Endothelial cell (in vitro differentiated cells): ENCODE measurements at places on chromosomes 11 and 22.

GRCh38 chr22:45696227-45696626 is 24.6 kb downstream of the ATXN10 start:
- no peak for DNase-seq

- no peak for DNase-seq
Measured at GRCh38 chr11:57223601-57224000, 13.4 kb downstream of the APLNR start.

- no peak for DNase-seq
Measured at GRCh38 chr22:20196094-20196842, 45.4 kb upstream of the CCDC188 start.

- no peak for DNase-seq
Measured at GRCh38 chr11:5524756-5525155, 8.3 kb upstream of the UBQLNL start.

DNA sequence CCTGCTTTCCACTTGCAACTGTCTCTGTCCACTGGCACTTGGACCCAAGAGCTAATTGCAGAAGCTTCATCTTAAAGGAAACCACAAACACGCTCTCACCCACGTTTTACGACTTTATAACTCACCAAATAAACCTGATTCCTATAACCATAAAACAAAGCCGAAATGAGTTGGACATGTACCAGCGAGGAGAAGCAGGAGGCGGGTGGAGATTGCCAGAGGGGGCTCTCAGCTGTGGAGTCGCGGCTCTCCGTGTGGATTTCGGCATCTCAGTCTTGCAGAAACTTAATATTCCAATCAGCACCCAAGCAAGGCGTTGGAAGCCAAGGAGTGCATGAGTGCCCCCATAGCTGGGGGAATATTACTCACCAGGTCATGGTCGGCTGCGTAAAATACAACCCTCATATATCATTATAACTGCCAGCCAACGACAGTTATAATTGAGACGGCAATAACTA is 483.6 kb downstream of the MN1 start:
- no peak for DNase-seq

DNA sequence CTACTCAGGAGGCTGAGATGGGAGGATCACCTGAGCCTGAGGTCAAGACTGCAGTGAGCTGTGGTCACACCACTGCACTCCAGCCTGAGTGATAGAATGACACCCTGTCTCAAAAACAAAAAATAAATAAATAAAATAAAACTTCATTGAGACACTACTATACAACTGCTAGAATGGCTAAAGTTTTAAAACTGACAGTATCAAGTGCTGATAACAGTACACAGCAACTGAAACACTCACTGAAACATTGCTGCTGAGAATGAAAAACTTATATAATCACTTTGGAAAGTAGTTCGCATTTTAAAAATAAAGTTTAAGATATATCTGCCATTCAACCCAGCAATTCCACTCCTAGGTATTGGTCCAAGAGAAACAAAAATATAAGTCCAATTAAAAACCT is 100.7 kb downstream of the WNT11 start:
- no peak for DNase-seq

- DNase-seq, result no peak
Measured at GRCh38 chr11:70367071-70367470, 31.3 kb upstream of the CTTN start.

DNA sequence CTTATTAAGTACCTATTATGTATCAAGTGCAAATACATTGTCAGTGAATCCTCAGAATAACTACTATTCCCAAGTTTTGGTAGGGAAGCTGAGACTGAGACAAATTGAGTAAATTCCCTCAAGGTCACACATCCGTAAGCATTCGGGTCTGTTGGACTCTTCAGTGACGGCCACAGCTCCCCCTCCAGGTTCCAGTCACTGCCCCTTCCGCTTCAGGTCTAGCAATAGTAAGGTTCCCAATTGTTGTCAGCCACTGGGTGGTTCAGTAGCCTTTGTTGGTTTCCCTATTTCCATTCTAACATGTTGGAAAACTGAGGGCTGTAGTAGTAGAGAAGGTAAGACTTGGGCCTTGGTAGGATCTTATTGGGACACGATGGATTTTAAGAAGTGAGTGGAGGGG is 54.9 kb upstream of the TNRC6B start:
- no peak for DNase-seq

DNA sequence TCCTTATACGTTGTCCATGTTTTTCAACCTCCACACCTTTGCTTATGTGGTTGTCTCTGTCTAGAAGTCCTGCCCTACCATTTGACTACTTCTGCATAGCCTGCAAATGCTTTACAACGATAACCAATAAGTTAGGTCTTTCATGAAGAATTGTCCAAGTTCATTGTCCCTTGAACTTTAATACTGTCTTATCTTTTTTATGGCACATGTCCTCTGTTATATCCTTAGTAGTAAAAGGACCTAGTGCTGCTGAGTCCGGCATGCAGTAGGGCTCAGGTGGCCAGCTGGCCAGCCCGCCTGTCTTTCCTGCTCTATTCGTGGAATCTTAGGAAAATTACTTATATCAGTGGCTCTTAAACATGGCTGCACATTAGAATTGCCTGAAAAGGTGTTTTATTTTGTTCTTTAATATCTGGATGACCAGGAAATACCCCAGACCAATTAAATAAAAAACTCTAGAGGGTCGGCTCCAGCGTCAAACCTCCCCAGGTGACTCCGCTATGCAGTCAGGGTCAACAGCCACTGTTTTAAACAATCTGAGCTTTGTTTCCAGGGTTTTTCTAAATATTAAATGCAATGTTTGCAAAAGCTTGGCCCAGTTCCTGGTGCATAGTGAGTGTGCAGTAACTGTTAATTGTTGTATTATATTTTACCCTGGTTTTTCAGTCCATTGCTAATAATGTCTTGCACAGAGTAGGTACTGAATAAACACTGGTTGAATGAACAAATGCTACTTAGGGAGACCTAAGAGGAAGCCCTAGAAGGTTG is 64.6 kb upstream of the SESN3 start:
- DNase-seq, result no peak

GRCh38 chr22:31538815-31539214 is 42.5 kb downstream of the SFI1 start:
- no peak for DNase-seq

DNA sequence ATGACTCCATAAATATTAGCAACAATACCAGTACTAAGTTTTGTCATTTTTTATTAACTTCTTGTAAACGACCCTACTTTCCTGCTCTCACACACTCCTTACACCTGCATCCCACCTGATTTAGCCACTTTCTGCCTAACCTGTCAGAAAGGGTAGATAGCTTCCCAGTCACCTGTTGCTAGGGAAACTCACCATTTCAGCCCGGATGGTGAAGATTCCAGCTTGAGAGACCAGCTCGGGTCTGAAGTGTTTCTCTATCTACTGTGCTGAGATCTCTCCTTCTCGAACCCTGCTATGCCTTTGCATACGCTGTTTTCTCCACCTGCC is at the start of gene PARVG:
Gene PARVG, plus strand, starts transcription at position 220 of the 327 bp plus-strand sequence. CDS start 2,405 bp downstream, outside the sequence.
- no peak for DNase-seq

DNA sequence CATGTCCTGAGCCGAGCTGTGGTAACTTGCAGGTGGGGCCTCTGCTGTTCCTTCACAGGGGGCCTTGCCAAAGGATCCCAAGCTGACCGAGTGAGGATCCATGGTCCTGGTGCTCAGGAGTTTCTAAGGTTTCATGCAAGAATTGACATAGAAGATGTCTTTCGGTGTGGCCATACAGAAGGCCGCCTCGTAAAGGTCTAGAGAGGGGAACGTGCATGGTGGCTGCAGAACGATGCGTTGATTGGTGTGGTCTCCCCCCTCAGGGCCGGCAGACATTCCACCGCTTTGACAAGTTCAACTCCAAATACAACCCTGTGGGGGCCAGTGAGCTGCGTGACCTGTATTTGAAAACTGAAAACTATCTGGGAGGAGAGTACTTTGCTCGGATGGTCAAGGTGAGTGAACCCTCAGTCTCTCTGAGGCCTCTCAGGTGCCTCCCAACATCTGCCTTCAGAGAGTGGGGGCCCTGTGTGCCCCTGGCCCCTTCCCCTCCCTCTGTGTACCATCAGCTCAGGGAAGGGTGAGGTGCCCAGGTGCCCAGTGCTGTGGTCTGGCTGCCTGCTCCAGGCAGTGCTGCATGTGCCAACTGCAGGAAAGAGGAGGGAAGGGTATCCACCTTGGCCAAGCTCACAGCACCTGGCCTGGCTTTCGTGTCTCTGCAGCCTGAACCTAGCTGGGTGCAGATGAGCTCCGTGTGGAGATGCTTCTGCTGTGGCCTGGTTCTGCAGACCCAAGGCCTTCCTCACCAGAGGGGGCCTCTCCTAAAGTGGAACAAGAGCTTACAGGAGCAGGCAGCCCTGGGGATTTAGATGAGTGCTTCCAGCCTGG is 39.8 kb downstream of the AMPD3 start:
- DNase-seq, result no peak

DNA sequence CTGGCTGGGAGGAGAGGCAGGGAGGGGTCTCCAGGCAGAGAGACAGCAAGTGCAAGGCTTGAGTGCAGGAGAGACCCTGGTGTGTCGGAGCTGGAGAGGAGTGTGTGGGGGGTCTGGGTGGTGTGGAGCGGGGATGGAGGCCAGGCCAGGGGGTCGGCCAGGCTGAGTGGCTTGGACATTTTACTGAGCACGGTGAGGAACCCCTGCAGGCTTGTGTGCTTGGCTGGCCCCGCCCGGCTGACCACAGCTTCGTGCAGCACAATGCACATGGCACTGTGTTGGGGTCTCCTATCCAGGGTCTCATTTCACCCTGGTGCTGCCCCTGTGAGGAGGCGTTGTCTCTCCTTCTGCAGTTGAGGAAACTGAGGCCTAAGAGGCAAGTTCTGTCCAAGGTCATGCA is 5.6 kb downstream of the MYEOV start:
- no peak for DNase-seq

- DNase-seq, result no peak
Measured at GRCh38 chr22:46163557-46163888, 13.2 kb downstream of the PPARA start.

- no peak for DNase-seq
Measured at GRCh38 chr11:100825626-100826025, 138.5 kb downstream of the ARHGAP42 start.

DNA sequence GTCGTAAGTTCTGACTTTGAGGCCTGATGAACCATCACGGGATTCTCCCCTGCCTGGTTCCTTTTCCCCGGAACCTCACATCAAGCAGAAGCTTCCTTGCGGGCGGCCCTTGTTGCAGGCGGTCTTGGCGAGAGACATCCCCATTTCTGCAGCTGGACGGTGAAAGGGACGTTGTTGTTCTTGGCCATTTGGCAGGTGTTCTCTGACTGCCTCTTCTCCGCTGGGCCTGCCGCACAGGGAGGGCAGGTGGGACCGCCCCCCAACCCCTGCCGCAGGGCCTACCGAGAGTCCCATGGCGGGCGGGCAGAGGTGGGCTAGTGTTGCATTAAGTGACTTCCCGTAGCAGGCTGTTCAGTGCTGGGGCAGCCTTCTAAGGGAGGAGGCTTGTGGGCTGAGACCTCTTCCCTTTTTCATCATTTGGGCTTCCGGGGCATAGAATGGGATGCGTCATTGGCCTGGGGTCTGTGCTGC is 26.9 kb upstream of the GRAMD4 start:
- DNase-seq, result no peak

DNA sequence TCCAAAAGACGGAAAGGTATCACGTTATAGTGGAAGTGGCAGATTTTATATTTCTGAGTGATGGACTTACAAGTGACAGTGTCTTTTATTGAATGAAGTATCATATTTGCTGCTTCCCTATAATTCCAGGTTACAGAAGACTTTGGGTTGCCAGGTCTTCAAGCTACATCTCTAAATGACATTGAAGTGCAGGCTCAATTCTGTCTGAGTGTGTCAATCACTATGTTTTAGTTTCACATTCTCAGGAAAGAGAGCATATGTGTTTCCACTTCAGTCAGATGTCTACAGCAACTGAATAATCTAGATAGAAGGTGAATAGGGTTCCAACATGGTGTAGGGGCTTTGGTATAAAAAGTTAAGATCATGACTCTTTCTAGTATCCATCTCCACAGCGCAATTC is 492.7 kb upstream of the API5 start:
- DNase-seq, result no peak

DNA sequence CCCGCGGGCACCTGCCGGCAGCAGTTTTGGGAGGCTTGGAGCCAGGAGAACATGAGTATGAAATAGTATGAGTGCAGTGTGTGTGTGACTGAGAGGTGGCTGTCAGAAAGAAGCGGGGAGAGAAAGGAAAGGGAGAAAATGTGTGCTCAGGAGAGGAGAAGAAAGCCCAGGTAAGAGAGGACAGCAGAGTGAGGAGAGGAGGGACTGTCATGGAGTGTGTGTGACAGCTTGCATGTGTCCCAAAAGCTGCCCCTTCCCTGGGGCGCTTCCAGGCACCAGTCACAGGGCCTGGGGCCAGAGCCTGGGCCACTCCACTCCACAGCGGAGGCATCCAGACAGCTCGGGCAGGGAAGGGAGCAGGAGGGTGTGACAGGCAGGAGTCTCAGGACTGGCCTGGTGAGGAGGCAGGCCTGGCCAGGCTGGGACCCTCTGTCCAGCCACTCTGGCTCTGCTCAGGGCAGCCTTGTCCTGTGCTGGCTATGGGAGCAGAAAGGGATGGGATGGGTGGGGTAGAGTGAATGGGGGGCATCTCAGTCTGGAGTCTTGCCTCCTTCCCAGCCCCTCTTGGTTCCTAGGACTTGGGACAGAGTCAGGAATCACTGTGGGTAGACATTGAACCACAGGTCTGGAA is 949 bp downstream of the MMP11 start:
- no peak for DNase-seq

DNA sequence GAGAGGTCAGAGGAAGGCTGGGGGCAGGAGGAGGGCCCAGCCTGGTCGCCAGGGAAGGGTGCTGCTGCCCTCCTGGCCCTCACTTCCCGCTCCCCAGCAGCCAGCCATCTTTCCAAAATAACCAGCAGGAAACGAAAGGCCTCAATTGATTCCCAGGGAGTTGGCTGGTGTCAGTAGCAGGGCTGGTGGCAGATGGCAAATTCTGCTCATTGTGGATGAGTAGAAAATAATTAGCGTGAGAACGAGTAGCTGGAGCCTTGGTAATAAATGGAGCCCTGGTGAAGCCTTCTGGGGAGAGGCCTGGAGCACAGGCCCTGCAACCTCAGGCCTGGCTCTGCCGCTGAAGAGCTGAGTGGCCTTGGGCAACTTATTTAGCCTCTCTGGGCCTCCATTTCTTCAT is 31.3 kb downstream of the DAGLA start:
- DNase-seq, result no peak

DNA sequence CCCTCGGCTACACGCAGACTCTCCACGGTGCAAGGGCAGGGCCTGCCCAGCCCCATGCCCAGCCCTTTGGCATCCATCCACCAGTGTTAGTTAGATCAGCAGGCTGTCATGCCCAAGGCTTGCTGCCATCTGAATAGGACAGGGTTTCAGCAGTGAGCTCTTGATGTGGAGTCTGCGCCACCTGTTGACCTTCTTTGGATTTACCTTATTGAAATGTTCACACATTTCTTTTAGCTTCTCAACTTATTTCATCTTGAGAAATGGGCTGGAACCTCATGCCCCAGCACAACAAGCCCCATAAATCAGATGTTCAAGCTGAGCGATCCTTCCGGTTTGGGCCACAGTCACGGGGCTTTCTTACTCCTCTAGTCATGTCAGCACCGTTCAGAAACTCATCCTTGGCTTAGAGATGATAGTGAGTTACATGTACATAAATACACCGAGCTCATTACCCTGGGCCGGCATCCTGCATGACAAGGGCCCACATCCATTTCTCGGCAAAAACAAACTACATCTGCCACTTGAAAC is 61.7 kb downstream of the PARVB start:
- DNase-seq, result peak; percentile 39
